ENCODE measurements at places on chromosomes 2 and 18.

DNA sequence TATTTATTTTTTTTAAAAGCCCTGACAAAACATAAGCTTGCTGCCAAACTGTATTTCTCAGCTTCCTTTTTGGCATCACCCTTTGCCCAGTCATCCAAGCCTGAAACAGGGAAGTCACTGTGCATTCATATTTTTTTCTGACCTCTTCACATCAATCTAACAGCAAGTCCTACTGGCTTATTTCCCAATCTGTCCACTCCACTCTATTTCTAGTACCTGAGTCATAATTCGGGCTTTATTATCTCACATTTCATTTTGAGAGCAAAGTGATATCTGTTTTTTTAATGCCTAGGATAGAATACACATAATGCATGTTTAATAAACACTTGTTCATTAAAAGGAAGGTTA lies 5.1 kb downstream of the HNMT start:
- no peak for ATAC-seq
- H3K4me3 ChIP-seq: no peak overlapping the region
- no peaks in the 10 kb centered on the region for H3K4me1 ChIP-seq
- no peak overlapping the region for H3K27ac ChIP-seq
- no peaks in the 10 kb centered on the region for H3K27me3 ChIP-seq
- no peaks in the 10 kb centered on the region for H3K36me3 ChIP-seq

DNA sequence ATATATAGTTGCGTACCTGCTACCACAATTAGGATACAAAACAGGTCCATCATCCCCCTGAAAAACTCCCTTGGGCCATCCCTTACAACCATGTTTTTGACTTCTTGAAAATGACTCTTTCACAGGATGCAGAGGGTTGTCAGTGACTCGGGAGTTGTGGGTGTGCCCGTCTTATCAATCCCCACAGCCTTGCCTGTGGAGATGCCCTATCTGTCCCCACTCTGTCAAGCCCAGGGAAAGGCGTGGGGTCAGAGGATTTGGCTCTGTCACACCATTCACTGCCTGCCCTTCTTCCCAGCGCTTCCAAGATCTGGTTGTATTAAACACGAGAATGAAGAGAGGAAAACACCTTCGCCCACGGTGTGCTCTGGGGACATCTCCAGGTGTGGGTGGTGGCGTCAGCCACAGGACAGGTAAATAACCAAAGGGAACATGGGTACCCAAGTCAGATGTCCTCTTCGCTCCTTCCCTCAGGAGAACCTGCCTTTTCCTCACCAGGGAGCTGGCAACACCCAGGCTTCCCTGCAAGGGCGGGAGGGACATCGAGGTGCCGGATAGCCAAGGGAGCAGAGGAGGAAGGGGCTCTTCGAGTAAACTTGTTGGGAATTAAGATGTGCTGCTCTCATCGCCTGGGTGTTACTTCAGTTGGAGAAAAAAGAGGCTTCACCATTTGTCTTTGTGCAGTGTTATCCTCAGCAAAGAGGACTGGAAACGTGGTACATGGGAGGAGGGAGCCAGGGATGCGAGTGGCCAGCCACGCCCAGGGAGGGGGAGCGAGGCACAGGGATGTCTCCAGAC lies 100.3 kb downstream of the B3GNT2 start:
- no peaks in the 10 kb centered on the region for H3K36me3 ChIP-seq
- no peak overlapping the region for H3K27ac ChIP-seq
- peaks cover 17% of the 10 kb centered on the region for H3K4me1 ChIP-seq

- no peak for ATAC-seq
- no peak overlapping the region for H3K4me3 ChIP-seq
- no peak overlapping the region for H3K27ac ChIP-seq
Measured at GRCh38 chr2:13876491-13877037, 756.0 kb upstream of the LRATD1 start.

DNA sequence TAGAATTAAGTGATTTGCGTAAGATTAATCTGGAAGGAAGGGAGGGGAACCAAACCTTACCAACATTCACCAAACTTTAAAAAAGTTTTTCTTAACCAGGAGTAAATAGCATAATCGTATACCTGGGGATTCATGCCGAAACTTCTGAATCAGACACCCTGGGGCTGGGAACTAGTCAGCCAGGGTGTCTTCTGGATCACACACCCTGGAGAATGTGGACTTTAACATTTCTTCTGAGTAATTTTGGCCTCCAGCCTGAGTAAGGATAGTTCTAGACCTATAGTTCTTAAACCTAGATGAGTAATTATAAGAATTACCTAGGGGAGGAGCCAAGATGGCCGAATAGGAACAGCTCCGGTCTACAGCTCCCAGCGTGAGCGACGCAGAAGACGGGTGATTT lies 44.1 kb upstream of the MEIS1 start:
- H3K4me3 ChIP-seq: no peak overlapping the region
- no peak for ATAC-seq
- H3K4me1 ChIP-seq: no peaks in the 10 kb centered on the region
- H3K27me3 ChIP-seq: no peaks in the 10 kb centered on the region
- H3K36me3 ChIP-seq: no peaks in the 10 kb centered on the region

GRCh38 chr18:40613721-40614120 lies 1341.3 kb upstream of the PIK3C3 start:
- no peak for ATAC-seq
- H3K4me1 ChIP-seq: no peaks in the 10 kb centered on the region
- no peak overlapping the region for H3K27ac ChIP-seq
- H3K27me3 ChIP-seq: no peaks in the 10 kb centered on the region
- H3K36me3 ChIP-seq: no peaks in the 10 kb centered on the region
- H3K4me3 ChIP-seq: no peak overlapping the region

DNA sequence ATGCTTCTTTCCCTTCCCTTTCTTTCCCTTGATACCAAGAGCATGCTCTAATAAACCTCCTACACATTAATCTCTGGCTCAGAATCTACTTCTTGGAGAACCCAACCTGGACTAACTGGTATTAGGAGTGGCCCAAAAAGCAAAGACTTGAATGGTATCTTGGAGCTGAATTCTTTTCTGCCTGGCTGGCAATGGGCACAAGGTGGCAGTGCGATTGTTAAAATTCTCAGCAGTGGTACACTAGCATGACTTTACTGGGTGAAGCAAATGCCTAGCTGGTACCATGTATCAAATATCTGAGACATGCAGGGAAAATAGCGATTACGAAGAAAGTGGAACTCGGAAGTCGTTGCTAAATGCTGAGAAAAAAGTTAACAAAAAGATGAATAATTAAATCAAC lies 376.1 kb downstream of the XIRP2 start:
- no peak for ATAC-seq
- no peaks in the 10 kb centered on the region for H3K27me3 ChIP-seq
- H3K4me3 ChIP-seq: no peak overlapping the region
- no peak overlapping the region for H3K27ac ChIP-seq
- H3K4me1 ChIP-seq: no peaks in the 10 kb centered on the region
- no peaks in the 10 kb centered on the region for H3K36me3 ChIP-seq

DNA sequence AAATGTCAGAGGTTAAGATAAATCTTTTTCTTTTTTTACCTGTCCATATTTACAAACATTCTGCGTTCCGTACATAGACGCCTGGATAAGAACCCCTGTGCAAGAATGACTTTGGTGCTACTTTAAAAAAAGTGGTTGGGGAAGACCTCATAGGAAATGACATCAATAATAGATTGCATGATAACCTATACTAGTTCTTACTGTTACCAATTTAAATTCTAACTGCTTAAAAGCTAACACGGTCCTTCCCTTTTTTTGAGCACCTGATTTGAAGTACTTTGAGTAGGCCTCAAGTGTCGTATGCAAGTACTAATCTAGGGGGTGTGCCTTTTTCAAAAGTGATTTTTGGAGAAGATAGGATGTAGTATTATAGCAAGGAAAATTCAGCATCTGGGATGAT lies 2.1 kb downstream of the SLC39A10 start:
- H3K27ac ChIP-seq: peak overlapping the region; percentile 96
- peaks cover 38% of the 10 kb centered on the region for H3K4me1 ChIP-seq
- ATAC-seq: no peak
- peaks cover 5% of the 10 kb centered on the region for H3K36me3 ChIP-seq

GRCh38 chr2:58939388-58939787 lies 698.3 kb upstream of the FANCL start:
- ATAC-seq: no peak
- H3K27me3 ChIP-seq: peaks cover 8% of the 10 kb centered on the region
- no peak overlapping the region for H3K27ac ChIP-seq
- no peak overlapping the region for H3K4me3 ChIP-seq
- H3K36me3 ChIP-seq: no peaks in the 10 kb centered on the region
